ENCODE measurements at places on chromosomes 6 and 20.
A peak's percentile ranks its signal among the peaks of the same experiment; 100 is the strongest.

- DNase-seq, result no peak
These were observed 153.5 kb upstream of the OGFRL1 start for GRCh38 chr6:71134929-71135642.

DNA sequence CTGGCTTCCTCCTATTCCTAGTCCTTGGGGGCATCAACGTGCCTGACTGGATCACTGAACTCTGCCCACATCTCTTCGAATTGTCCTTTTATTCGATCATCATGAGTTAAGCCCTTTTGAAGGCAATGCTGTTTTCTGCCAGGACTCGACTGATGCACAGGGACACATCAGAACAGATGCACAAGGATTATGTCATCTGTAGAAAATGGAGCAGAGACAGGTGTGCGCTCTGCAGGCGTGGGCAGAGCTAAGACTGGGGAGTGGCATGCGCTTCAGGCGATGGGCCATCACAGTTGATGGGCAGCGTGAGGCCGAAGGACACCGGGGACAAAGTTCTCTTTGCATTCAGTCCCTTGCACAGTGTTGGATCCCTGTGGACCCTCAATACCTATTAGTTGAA lies 13.1 kb downstream of the GABRR1 start:
- DNase-seq, result no peak

- DNase-seq, result no peak
These were observed at the start of gene JPH2 for GRCh38 chr20:44187054-44187771. Gene JPH2 (minus strand): TSS chr20:44187188. CDS start chr20:44186705, 483 bp downstream.

GRCh38 chr6:26156850-26157250 lies 69.6 kb downstream of the HFE start:
- peak; percentile 13 for DNase-seq

- no peak for DNase-seq
These were observed 36.6 kb downstream of the ABHD12 start for GRCh38 chr20:25353747-25354705.

GRCh38 chr20:45433316-45433715 lies 17.4 kb downstream of the PIGT start:
- no peak for DNase-seq

GRCh38 chr20:23200914-23201313 lies 114.8 kb upstream of the CD93 start:
- DNase-seq, result no peak

GRCh38 chr20:51372176-51372803 lies 170.2 kb downstream of the NFATC2 start:
- no peak for DNase-seq

DNA sequence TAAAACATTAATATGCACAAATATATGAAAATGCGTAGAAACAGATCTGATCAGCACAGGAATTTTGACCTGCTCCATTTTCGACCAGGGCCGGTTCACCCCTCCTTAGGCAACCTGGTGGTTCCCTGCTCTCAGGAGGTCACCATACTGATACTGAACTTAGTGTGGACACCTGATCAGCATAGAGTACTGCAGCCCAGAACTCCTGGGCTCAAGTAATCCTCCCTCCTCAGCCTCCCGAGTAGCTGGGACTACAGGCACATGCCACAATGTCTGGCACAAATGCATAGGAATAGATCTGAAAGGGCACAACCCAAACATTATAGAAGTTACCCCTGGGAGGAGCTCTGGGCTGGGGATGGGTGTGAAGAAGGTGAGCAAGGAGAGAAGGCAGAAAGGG lies 24.7 kb upstream of the DDO start:
- DNase-seq, result no peak

DNA sequence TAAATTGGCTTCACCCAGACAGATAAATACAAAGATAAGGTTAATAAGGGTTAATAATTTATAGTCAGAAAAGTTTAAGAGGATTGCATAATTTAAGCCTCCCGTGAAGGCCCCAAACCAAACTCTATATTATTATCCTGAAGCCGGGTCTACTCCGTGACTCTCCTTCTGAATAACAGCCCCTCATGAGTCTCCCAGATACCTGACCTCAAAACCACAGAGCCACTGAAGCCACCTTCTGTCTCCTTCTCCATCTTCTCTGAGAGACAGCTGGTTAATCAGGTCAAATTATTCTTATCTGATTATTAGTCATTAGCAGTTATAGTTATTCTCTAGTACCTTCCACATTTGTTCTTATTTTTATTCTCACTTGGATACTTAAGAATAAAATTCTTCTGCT lies 569.2 kb upstream of the AGPAT4 start:
- no peak for DNase-seq

DNA sequence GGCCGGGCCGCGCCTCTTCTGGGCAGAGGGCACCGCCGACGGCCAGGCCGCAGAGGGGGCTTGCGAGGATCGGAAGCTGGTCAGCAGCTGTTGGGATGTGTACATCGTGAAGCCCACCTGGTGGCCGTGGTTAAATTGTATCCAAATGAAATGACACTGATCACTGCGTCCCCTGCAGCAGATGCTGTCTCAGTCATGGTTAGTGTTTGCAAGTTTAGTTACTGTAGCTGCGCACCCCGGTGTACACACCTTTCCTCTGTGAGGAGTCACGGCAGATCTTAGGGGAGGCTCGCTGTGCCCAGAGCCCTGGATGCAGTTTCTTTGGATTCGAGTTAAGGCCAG lies 653 bp downstream of the NAA20 start:
- no peak for DNase-seq

DNA sequence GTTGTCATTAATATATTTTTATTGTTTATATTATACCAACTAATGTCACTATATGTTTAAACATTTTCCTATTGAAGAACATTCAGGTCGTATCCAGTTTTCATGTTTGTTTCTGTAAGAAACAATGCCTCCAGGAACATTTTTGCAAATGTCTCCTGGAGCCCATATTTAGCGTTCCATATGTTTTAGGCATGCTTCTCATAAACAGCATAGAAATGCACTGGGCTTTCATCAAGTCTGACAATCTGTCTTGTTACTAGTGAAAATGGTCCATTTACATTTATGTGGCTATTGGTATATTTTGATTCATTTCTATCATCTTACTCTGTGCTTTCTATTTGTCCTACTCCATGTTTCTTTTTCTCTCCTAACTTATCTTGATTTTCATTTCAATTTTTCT lies 431.7 kb downstream of the TFAP2A start:
- no peak for DNase-seq

GRCh38 chr6:38588631-38589366 lies 50.9 kb downstream of the BTBD9 start:
- no peak for DNase-seq
